ENCODE measurements at places on chromosomes 4 and X. TPM values are rescaled to one million over a fixed set of nuclear protein-coding genes. Genes with fewer than 3 reads are reported as not detected.

HHIP gene
- total RNA-seq = 191 TPM

ARSD gene
- total RNA-seq = 32.2 TPM

PABPC4L gene
- 1.0 TPM for total RNA-seq

FOXP3 gene
- 0.17 TPM for total RNA-seq

PCYT1B gene
- under 0.01 TPM for total RNA-seq

NDST3 gene
- 6.5 TPM for total RNA-seq

SMIM31 gene
- total RNA-seq = not detected

IGFBP7 gene
- 2,129 TPM for total RNA-seq

KIAA1210 gene
- not detected for total RNA-seq

FGF2 gene
- 41.6 TPM for total RNA-seq

AREG gene
- 0.34 TPM for total RNA-seq

ARHGAP36 gene
- not detected for total RNA-seq
